T-helper 2 cell (primary cell): ENCODE measurements at places on chromosomes 5 and 9.
A peak's percentile ranks its signal among the peaks of the same experiment; 100 is the strongest.

DNA sequence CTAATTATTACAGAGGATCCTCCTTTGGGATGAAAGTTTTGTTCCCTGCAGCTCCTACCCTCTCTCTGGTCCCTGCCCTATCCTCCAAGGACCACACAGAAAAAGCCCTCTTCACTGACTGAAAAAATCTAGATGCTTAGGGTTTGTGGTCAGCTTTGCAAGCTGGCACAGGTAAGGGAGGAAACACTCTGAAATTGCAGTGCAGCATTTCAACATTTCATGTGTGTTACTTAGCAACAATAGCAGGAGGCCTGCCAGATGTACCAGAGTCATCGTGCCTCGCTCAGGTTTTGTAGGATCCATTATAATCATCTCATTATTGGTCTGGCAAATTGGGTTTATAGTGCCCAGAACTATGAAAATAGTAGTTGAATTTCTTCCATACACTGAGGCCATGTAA, 109.5 kb downstream of the PALM2AKAP2 start:
- no peak for DNase-seq

DNA sequence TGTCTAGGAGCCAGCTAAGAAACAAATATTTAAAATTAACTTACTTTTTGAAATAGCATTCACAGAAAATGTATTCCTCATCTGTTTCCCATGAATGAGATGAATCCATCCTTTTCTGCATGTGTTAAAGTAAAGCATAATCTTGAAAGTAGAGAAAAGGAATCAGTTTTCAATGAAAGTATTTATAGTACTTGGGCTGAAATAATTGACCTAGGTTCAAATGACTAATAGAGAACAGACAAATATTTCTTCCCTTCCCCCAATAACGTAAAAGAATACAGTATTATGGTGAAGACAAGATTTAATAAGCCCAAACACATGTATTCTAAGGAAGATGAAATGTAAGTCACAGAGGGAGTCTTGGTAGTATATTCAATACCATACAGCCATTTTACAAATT, 403.5 kb downstream of the ZNF608 start:
- DNase-seq, result no peak

DNA sequence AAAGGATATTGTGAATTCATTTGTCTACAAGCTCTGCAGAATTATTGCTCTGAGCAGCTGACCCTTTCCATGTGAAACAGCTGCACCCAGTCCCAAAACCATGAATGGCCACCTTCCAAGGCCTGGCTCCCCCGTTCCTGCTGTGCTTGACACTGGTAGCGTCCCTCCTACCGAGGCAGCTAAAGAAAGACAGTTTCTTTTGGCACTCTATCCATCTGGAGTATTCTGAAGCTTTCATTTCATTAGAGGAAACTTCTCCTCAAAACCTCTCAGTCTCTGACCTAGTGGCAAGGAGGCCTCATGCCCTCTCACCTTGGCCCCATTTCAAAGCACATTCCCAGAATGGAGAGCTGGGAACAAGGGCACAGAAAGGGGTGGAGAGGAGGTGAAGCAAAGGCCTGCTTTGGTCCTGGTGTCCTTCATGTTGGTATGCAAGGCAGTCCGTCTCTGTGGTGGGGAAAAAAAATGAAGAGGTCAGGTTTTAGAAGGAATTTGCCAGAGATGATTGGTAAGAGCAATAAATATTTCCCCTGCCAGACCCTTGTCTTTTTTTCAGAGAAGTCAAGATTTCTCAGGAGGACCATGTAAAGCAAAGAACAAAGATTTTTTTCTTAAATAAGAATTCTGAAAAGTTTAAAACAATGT, 232.0 kb downstream of the RFK start:
- DNase-seq, result no peak

DNA sequence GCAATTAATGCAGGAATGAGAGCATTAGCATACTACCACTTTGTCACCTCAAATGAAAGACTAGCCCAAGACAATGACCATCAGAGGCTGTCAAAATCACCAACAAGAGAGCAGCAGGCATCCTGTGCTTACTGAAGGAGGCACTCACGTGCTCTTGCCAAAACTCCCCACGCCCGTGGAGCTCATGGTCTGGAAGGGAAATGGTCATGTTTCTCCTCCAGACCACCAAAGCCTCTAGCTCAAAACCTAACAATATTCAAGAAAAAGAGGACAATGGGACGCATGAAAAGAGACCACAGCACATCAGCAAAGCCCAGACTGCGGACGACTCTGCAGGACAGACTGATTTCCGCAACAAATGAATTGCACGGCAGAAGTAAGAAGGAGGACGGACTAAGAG, 12.8 kb downstream of the AKNA start:
- no peak for DNase-seq

GRCh38 chr5:28398185-28398584, 1359.8 kb upstream of the CDH9 start:
- no peak for DNase-seq

- DNase-seq, result no peak
Observed at GRCh38 chr5:115785381-115786065, 30.9 kb downstream of the CDO1 start.

- peak; percentile 63 for DNase-seq
Observed at GRCh38 chr9:127388037-127388855, 8.7 kb upstream of the SLC2A8 start.

- DNase-seq, result no peak
Observed at GRCh38 chr5:62142351-62142750, 163.7 kb upstream of the KIF2A start.

- DNase-seq, result no peak
Observed at GRCh38 chr9:74772121-74772520, 115.6 kb downstream of the TRPM6 start.

DNA sequence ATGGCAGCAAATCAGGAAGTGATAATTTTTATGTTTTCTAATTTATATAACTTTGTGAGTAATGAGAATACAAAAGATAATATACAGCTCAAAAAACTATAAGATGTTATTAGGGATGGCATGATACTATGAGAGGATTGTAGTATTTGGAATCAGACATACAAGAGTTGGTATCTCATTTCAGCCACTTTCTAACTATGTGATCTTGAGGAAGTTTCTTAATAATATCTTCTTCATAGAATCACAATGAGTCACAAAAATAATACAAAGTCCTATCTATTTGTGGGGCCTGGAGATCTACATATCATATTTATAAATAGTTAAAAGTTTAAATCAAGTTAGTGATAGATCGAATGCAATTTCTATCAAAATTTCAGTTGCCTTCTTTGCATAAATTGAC, 23.7 kb upstream of the TMED7 start:
- DNase-seq, result no peak

GRCh38 chr9:27601396-27601795, 28.1 kb upstream of the C9orf72 start:
- no peak for DNase-seq

- DNase-seq, result no peak
Observed at GRCh38 chr9:121650217-121651007, 1.0 kb upstream of the DAB2IP start.

- DNase-seq, result no peak
Observed at GRCh38 chr9:107693625-107694326, 204.2 kb upstream of the KLF4 start.

DNA sequence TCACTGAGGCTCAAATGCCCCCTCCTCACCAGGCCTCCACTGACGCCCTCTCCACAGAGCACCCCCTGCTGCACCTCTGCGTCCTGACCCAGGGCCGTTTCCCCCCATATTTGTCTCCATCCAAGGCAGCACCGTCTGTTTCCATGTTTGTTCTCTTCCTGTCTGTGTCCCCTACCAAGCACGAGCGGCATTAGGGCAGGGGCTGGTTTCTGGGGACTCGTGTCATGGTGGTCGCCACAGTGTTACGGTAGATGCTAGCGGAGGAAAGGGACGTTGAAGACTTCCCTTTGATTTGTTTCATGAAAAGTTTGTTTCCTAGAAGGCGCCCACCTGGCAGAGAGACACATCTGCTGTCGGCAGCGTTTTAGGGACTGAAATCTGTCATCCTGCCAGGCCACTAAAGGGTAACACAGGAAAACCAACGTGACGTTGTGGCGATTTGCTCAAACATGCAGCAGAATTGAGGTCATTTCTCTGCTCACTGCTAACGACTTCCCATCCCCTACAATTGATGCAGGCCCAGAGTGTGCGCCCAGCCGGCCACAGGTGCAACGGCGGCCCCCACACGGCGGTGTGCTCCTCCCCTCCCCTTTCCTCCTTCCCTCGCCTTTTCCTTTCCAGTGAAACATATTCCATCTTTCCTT, 79.3 kb upstream of the IRX4 start:
- no peak for DNase-seq

- DNase-seq, result no peak
Observed at GRCh38 chr5:126975796-126976195, 54.6 kb downstream of the MARCHF3 start.

DNA sequence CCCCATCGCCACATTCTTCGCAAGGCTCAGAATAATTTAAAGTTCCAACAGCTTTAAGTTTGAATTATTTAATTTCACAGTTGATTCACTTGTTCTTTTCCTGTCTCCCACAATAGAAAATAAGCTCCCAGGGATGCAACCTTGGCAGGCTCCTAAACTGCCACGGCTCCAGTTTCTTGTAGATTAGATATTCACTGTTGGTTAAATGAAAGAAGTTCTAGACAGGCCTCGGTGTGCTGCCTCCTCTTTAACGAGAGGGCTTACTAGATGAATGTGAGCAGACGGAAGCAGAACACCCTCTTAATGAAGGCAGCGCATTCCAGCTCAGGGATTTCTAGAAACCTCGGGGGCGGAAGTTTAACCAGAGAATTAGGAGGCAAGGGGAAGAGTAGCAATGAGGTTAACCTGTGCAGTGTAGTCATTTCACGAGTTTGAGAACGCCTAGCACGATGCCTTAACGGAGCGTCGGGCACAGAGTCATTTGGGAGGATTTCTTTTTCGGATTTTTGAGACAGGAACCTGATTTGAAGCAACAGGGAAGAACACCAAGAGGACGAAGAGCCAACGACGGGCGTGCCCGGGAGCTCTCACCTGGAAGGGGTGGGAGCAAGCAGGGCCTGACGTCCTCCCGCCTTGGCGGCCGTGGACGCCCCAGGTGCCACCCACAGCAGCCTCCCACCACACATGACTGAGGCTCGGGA, 637 bp upstream of the SMC5 start:
- no peak for DNase-seq
